ENCODE measurements at places on chromosomes 6 and 20. TPM values are rescaled to one million over a fixed set of nuclear protein-coding genes. Genes with fewer than 3 reads are reported as not detected.
A peak's percentile ranks its signal among the peaks of the same experiment; 100 is the strongest.

DNA sequence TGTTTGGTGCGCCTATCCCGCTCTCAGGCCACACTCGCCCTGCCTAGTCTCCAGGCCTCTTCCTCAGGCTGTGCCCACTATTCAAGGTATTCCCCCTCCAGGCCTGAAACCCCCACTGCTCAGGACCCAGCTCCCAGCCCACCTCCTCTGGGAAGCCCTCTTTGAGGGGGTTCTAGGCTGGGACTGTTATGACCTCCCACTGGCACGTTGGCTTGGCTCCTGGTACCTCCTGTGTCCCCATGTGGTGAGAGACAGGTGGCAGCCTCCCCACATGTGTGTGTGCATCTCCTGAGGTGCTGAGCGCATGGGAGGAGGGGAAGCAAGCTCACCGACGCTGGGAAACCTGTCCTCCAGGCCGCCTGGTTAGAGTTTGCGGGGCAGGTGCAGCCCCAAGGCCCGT, 82.5 kb downstream of the EDN3 start:
- H3K27ac ChIP-seq: no peak overlapping the region
- no peak overlapping the region for H3K4me3 ChIP-seq
- H3K36me3 ChIP-seq: no peaks in the 10 kb centered on the region
- peaks cover 8% of the 10 kb centered on the region for H3K27me3 ChIP-seq
- H3K4me1 ChIP-seq: peaks cover 2% of the 10 kb centered on the region

- no peak overlapping the region for H3K27ac ChIP-seq
- no peak overlapping the region for H3K4me3 ChIP-seq
- no peaks in the 10 kb centered on the region for H3K36me3 ChIP-seq
- H3K27me3 ChIP-seq: peaks cover 4% of the 10 kb centered on the region
These were observed 699.1 kb downstream of the EPM2A start for GRCh38 chr6:145036236-145036635.

- peaks cover 8% of the 10 kb centered on the region for H3K4me1 ChIP-seq
- H3K36me3 ChIP-seq: no peaks in the 10 kb centered on the region
- no peak for DNase-seq
- H3K27me3 ChIP-seq: no peaks in the 10 kb centered on the region
- no peak overlapping the region for H3K4me3 ChIP-seq
These were observed 3.1 kb downstream of the HM13 start for GRCh38 chr20:31517373-31517772.

DNA sequence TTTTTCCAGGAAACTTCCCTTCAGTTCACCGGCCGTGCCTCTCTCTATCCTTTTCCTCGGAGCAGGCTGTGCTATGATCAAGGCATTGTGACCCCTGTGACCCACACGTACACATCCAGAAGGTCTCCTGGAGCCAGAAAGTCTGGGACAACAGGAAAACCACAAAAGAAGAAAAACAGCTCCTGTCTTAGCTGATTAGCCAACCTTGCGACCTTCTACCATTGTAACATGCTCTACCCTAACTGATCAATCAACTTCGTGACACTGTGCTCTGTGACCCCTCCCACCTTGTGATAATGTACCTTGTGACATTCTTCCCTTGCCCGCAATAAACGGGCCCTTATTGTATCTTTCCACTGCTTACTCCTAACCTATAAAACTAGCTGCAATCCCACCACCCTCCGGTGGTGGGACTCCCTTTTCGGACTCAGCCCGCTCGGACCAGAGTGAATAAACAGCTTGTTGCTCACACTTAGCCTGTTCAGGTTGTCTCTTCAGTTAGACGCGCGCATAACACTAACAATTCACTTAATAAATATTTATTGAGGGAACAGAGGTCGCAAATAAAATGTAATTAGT, 24.2 kb downstream of the ZNF311 start:
- DNase-seq: peak; percentile 49
- H3K4me3 ChIP-seq: peak overlapping the region; percentile 94
- peaks cover 51% of the 10 kb centered on the region for H3K4me1 ChIP-seq
- peak overlapping the region; percentile 100 for H3K27ac ChIP-seq

DNA sequence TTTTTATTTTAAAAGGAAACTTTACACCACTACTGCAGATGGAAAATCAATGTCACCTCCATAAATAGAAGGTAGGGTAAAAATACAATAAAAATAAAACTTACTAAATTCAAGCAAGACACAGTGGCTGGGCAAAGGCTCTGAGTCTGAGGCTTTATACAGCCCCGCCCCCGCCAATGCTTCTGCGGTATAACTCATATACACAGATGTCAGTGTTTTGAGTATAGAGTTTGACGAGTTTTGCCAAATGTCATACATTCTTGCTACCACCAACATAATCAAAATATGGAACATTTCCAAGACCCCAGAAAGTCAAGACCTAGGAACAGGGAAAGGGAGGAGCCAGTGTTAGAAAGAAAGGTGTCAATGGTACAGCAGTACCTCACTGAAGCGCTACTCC, 12.8 kb downstream of the NFATC2 start:
- no peak overlapping the region for H3K27ac ChIP-seq
- H3K27me3 ChIP-seq: no peaks in the 10 kb centered on the region
- no peaks in the 10 kb centered on the region for H3K36me3 ChIP-seq

DNA sequence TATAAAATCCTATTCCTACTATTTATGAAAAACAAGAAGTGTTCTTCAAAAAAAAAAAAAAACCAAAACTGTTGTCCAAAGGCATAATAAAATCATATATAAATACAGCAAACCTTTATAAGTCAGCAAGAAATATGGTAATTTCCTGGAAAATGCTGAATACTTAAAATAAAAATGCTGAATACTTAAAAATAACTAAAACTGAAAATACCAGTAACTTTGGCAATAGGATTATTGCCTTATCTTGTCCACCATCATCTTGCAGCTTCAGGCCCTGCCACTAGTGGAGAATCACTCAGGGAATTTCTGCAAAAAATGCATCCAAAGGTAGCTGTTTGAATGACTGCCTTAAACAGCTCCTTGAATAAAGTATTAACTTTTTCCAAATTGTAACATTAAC, 24.5 kb downstream of the CCNC start:
- H3K27me3 ChIP-seq: no peaks in the 10 kb centered on the region
- DNase-seq: no peak
- H3K4me1 ChIP-seq: no peaks in the 10 kb centered on the region
- H3K36me3 ChIP-seq: peaks cover 24% of the 10 kb centered on the region
- no peak overlapping the region for H3K4me3 ChIP-seq

- H3K27ac ChIP-seq: no peak overlapping the region
- peaks cover 11% of the 10 kb centered on the region for H3K4me1 ChIP-seq
- H3K27me3 ChIP-seq: no peaks in the 10 kb centered on the region
- no peak overlapping the region for H3K4me3 ChIP-seq
These were observed 92.9 kb downstream of the TFAP2C start for GRCh38 chr20:56722042-56722441.

DNA sequence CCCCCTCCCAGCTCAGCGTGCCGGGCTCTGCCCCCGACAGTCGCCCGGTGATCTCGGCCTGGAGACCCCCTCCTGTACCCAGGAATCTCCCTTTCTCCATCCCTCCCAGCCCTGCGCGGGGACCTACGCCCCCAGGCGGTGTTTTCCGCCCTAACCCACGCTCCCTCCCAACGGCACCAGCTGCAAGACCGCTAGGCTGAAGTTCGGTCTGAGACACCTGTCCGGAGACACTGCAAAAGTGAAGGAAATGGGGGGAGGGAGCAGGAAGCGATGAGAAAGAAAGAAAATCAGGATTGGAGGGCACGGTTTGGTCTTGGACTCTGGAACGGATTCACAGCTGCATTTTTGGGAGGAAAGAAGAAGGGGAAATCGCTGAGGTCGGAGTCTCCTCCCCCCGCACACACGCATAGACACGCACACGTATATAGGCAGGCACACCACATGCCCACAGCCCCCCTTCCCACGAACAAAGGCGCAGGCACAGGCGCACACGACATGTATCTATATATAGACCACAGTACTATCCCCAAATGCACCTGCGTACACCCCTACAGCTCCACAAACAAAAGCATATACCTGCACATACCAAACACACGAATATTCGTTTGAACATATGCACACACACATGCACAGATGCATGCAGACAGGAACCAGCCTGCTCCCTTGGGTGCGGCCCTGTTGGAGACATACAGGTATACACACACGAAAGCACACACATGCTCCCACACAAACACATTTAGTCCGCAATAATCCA, 1.0 kb downstream of the SLC32A1 start:
- peak overlapping the region; percentile 58 for H3K27ac ChIP-seq
- H3K27me3 ChIP-seq: peaks cover 94% of the 10 kb centered on the region
- peaks cover 35% of the 10 kb centered on the region for H3K36me3 ChIP-seq
- H3K4me1 ChIP-seq: peaks cover 56% of the 10 kb centered on the region

DNA sequence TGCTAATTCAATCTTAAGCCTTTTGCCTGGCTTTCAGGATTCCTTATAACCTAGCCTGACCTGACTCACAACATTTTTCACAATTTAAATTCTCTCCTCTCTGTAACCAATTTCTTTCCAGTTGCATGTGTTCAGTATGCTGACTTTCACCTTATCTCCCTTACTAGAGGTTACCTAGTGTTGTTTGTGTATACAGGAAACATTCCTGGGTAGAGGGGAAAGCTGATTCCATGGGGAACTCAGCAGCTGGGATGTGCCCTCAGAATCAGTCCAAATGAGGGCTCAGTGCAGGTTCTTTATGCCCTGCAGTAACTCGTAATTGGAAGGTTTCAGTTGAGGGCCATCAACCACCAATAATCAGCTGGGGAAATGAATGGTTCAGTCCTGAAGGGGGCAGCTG, 18.5 kb downstream of the PKIB start:
- no peaks in the 10 kb centered on the region for H3K36me3 ChIP-seq
- no peaks in the 10 kb centered on the region for H3K27me3 ChIP-seq
- DNase-seq: no peak
- H3K4me1 ChIP-seq: no peaks in the 10 kb centered on the region

DNA sequence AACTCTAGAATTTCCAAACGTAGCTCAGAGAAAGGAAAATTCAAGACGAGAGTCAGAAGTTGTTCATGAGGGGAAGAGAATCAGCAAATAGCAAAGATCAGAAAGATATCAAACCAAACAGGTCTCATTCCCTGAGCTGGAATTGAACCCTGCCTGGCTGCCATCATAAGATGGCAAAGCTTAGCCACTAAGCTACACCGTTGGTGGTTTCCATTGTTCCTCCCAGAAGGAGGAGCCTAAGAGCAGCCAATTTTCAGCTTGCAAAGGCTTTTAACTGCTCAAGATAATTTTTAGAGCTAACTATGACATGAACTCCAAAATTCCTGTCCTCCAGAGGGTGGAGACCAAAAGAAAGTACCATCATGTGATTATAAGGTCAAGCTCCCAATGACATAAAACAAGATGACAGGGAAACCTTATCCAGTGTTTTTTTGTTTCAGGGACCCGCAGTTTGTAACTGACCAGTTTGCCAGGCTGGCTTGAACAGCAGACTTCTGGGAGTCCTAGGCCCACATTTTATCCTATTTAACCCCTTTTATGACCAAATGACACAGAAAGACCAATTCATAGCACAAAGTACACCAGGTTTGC, 55.9 kb downstream of the COL11A2 start:
- peaks cover 11% of the 10 kb centered on the region for H3K27me3 ChIP-seq
- no peak overlapping the region for H3K27ac ChIP-seq
- no peak for DNase-seq
- peaks cover 8% of the 10 kb centered on the region for H3K4me1 ChIP-seq
- no peak overlapping the region for H3K4me3 ChIP-seq

GRCh38 chr6:18245642-18246041, 18.7 kb downstream of the DEK start:
- no peak overlapping the region for H3K27ac ChIP-seq
- H3K4me3 ChIP-seq: no peak overlapping the region
- peaks cover 57% of the 10 kb centered on the region for H3K36me3 ChIP-seq
- peaks cover 4% of the 10 kb centered on the region for H3K4me1 ChIP-seq
- DNase-seq: no peak

Gene POFUT1
- polyA plus RNA-seq: 7.2 TPM

Gene CASS4
- 0.46 TPM for polyA plus RNA-seq

Gene OR12D2
- polyA plus RNA-seq: not detected

Gene BHLHE23
- not detected for polyA plus RNA-seq

Gene RAD21L1
- not detected for polyA plus RNA-seq

Gene RBM24
- not detected for polyA plus RNA-seq

Gene MROH8
- 2.1 TPM for polyA plus RNA-seq

Gene HLA-DPA1
- 3,034 TPM for polyA plus RNA-seq

Gene DEF6
- 42.4 TPM for polyA plus RNA-seq

Gene SLC17A2
- not detected for polyA plus RNA-seq

Gene KCNK5
- polyA plus RNA-seq: not detected

Gene PDYN
- not detected for polyA plus RNA-seq

Measured in naive B cell (primary cell).